Endodermal cell (in vitro differentiated cells): ENCODE measurements at places on chromosomes 12 and 14. TPM values are rescaled to one million over a fixed set of nuclear protein-coding genes. Genes with fewer than 3 reads are reported as not detected.

The ZNF26 gene
- 10.0 and 13.5 TPM in 2 replicates for total RNA-seq

DNA sequence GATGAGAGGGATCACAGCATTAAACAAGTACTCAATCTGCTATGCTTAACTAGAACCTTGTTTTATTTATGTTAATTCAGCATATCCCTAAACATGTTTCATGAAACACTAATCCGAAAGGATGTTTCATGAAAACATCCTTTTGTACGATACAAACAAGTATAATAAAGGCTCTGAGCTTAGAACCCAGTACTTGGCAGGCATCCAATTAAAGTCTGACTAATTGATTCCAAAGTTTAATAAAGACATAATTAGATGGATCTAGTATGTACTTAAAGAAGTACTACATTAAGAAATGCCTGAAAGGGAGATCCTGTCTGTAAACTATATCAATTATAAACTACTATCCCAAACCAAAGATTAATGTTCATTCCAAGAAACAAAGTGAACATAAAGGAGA, 51.8 kb downstream of the SCAF11 start:
- H3K27me3 ChIP-seq, result no peaks in the 10 kb centered on the region
- DNase-seq, result no peak
- no peak overlapping the region for H3K27ac ChIP-seq
- no peaks in the 10 kb centered on the region for H3K4me1 ChIP-seq

DNA sequence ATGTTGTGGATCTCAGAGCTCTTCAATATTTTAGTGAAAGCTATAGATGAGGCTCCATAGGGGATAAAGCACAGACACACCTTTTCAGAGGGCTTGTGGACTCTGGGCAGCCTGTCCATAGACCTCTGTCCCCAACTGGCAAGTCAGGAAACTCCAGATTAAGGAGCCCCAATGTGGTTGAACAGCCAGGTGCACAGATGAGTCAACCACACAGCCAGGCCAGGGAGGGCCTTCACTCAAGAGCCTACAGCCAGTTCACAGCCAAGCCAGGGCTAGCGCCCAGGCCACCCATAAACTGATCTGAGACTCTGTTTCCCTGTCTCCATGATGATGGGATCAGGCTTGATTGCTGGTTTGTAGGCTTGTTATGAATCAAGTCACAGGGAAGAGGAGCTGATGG, 1.0 kb upstream of the BDKRB2 start:
- H3K4me1 ChIP-seq, result peaks cover 16% of the 10 kb centered on the region
- DNase-seq, result no peak
- no peak overlapping the region for H3K4me3 ChIP-seq
- no peaks in the 10 kb centered on the region for H3K27me3 ChIP-seq
- no peak overlapping the region for H3K27ac ChIP-seq
- no peaks in the 10 kb centered on the region for H3K36me3 ChIP-seq

The LGR5 gene
- total RNA-seq, result 21.9 to 34.4 TPM (median 27.2 TPM) in 3 replicates

- H3K4me3 ChIP-seq, result no peak overlapping the region
- no peaks in the 10 kb centered on the region for H3K27me3 ChIP-seq
- H3K27ac ChIP-seq, result no peak overlapping the region
- peaks cover 7% of the 10 kb centered on the region for H3K36me3 ChIP-seq
- H3K4me1 ChIP-seq, result peaks cover under 1% of the 10 kb centered on the region
- no peak for DNase-seq
Measured at GRCh38 chr12:64064240-64064639, 157.9 kb downstream of the KICS2 start.

The TMTC1 gene
- total RNA-seq, result 65.7 and 71.0 TPM in 2 replicates

GRCh38 chr12:71283883-71284282, 126.1 kb upstream of the TSPAN8 start:
- H3K27me3 ChIP-seq, result no peaks in the 10 kb centered on the region
- H3K4me3 ChIP-seq, result no peak overlapping the region
- no peaks in the 10 kb centered on the region for H3K4me1 ChIP-seq
- H3K27ac ChIP-seq, result no peak overlapping the region

DNA sequence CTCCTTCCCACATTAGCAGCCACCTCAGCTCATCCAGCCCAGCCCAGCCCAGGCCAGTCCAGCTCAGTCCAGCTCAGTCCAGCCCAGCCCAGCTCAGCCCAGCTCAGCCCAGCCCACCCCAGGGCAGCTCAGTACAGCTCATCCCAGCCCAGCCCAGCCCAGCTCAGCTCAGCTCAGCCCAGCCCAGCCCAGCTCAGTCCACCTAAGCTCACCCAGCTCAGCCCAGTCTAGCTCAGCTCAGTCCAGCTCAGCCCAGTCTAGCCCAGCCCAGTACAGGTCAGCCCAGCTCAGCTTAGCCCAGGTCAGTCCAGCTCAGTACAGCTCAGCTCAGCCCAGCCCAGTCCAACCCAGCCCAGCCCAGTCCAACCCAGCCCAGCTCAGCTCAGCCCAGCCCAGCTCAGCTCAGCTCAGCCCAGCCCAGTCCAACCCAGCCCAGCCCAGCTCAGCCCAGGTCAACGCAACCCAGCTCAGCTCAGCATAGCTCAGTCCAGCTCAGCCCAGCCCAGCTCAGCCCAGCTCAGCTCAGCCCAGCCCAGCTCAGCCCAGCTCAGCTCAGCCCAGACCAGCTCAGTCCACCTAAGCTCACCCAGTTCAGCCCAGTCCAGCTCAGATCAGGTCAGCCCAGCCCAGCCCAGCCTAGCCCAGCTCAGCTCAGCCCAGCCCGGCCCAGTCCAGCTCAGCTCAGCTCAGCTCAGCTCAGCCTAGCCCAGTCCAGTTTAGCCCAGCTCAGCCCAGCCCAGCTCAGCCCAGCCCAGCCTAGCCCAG, 63.0 kb downstream of the TMEM121 start:
- no peaks in the 10 kb centered on the region for H3K36me3 ChIP-seq
- H3K27ac ChIP-seq, result no peak overlapping the region
- H3K4me3 ChIP-seq, result no peak overlapping the region
- no peaks in the 10 kb centered on the region for H3K27me3 ChIP-seq
- no peaks in the 10 kb centered on the region for H3K4me1 ChIP-seq

GRCh38 chr12:8996682-8997405, 7.5 kb downstream of the KLRG1 start:
- H3K27ac ChIP-seq, result no peak overlapping the region
- DNase-seq, result no peak
- no peaks in the 10 kb centered on the region for H3K27me3 ChIP-seq
- no peak overlapping the region for H3K4me3 ChIP-seq
- H3K4me1 ChIP-seq, result no peaks in the 10 kb centered on the region

- no peaks in the 10 kb centered on the region for H3K27me3 ChIP-seq
- H3K27ac ChIP-seq, result no peak overlapping the region
- H3K36me3 ChIP-seq, result peaks cover 51% of the 10 kb centered on the region
- DNase-seq, result no peak
Measured at GRCh38 chr12:54933376-54933775, 51.2 kb downstream of the TESPA1 start.

The TEX22 gene
- 3.3 and 3.5 TPM in 2 replicates for total RNA-seq

GRCh38 chr12:109493938-109494337, 16.5 kb downstream of the UBE3B start:
- H3K27ac ChIP-seq, result no peak overlapping the region
- no peak overlapping the region for H3K4me3 ChIP-seq
- no peak for DNase-seq
- no peaks in the 10 kb centered on the region for H3K4me1 ChIP-seq
